ENCODE measurements at places on chromosomes 2 and 18.
A peak's percentile ranks its signal among the peaks of the same experiment; 100 is the strongest.

- no peak for DNase-seq
These were observed 88.9 kb upstream of the THOC1 start for GRCh38 chr18:356778-357177.

GRCh38 chr2:172561270-172561669, 5.4 kb downstream of the PDK1 start:
- no peak for DNase-seq

DNA sequence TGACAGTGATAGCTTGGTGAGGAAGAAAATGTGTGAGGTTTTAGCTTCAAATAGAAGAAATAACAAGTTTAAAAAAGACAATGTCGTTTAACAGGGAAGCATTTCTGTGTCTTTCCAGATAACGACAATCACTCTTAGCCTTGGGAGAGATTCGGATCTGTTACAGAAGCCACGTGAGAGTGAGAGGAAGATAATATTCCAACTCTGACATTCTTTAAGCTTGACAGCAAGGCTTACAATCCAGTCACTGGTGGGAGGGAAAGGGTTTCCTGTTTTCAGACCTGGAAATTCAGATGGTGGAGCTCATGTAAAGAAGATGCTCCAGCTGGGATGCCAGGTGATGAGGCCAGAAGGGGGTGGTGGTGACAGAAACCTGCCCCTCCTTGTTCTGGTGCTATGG, 30.8 kb downstream of the FBXO48 start:
- DNase-seq = no peak

DNA sequence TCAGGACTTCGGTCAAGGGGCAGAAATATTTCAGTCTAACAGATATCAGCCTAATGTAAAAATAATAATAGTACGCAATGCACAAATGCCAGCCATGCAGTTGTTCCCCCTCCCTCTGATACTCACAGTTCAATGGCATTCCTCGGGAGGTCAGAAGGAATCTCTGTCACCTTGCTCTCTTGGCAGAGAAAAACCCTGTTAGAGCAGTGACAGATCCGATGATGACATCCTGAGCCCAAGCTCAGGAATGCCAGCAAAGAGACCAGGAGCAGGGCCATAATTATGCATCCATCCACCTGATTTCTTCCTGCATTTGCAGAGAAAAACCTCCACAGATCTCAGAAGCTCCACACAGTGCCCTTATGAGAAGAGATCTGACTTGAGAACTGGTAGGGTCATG, at the start of gene FSHR:
TSS of gene FSHR (minus strand) at position 376 of the 400 bp plus-strand sequence. CDS start at position 278, 98 bp downstream.
- DNase-seq = no peak

GRCh38 chr2:71043531-71044407, 24.7 kb upstream of the NAGK start:
- no peak for DNase-seq

- DNase-seq = no peak
These were observed 91.5 kb upstream of the TWSG1 start for GRCh38 chr18:9243029-9243428.

- peak; percentile 74 for DNase-seq
These were observed 42.2 kb downstream of the KIDINS220 start for GRCh38 chr2:8794923-8795825.

DNA sequence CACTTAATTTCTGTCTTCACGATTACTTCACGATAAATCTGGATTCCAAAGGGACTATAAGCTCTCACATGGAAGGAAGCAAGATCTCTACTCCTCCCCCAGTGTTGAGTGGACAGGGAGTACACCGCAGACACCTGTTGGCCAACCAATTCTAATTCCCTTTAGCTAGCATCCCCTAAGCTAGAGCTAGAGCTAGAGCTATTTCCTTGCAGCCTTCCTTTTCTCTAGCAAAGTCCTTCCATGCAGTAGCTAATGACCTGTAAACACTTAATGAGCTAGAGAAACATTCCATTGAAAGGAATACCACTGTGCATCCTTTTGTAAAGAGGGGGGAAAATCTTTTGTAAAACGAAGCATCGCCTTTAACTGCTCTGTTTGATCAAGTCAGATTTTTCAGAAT, 56.5 kb downstream of the BCL11A start:
- DNase-seq = no peak

GRCh38 chr2:168723275-168723899, 79.0 kb upstream of the NOSTRIN start:
- DNase-seq = no peak

- DNase-seq = no peak
These were observed 10.3 kb upstream of the SCG2 start for GRCh38 chr2:223612501-223612900.

DNA sequence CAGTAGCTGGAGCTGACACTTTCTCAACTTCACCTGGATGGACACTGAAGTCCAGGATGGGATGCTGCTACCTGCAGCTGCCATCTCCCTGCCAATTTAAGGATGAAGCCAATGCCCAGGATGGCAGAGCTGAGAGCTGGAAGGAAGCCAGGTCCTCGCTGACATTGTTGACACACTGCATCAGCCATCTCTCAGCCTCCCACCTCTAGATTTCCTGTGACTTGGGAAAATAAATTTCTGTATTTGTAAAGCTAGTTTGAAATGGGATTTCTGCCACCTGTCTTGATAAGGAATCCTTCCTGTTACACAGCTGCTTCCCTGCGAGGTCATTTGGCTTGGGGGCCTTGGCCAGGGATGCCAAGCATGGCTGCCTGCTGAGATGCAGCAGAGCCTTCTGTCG, 43.5 kb downstream of the KCTD1 start:
- DNase-seq = no peak

DNA sequence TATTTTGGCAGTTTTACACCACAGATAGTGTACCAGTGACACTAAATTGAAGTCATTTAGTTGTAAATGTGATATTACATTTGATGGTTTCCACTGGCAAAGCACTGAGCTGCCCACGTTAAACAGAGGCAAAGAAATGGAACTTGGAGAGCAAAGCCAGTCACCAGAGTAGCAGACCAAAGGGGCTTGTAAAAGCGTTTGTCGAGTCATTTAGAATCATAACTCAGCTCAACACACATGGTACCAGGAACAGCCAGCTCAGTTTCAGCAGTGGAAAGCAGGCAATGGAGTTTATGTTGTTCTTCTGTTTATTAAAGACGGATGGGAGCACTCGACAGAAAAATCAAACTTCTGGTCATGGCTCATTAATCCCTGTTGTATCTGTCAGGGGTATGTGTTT, 91.2 kb downstream of the POU3F3 start:
- no peak for DNase-seq

GRCh38 chr2:1716441-1716840, 27.9 kb downstream of the PXDN start:
- DNase-seq = no peak

GRCh38 chr2:17814601-17815000, 1.7 kb upstream of the MSGN1 start:
- no peak for DNase-seq

- no peak for DNase-seq
These were observed 5.9 kb downstream of the GEN1 start for GRCh38 chr2:17759805-17760204.

DNA sequence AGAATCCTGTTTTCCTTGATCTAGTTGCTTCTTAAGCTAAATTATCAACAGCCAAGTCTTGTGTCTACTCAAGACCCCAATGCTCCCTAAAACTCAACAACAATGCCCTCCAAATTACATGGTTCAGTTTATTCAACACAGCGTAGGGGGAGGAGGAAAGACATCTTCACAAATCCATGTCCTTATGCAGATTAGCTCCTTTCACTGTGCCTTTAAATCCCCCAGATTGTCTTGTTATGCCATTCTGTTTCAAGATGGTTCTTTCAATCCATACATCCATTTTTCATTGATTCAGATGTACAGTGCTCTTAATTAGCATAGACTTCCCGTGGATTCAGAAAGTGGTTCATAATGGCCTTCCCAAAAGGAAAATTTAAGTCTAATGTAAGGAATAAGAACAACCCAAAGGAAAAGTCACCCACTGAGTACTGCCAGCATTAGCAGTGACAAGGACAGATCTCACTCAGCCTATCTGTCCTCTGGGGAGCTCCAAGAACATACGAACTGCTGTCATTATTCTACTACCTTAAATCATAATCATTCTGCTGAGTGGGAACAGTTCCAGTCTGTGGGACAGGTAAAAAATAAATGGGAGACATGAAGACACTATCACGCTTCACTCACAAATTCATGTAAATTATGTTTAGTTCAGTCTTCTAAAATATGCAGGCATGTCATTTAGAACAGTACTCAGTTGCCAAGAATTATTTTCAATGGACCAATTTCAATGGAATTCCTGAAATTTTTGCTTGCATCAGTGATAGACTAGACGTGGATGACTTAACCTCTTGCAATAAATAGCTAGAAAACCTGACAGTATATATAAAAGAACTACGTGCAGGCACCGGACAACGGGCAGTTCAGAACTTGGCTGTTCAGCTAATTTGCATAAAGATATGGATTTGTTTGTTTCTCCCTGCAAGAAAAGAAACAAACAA, 58.9 kb upstream of the RNU4ATAC start:
- DNase-seq = peak; percentile 43

DNA sequence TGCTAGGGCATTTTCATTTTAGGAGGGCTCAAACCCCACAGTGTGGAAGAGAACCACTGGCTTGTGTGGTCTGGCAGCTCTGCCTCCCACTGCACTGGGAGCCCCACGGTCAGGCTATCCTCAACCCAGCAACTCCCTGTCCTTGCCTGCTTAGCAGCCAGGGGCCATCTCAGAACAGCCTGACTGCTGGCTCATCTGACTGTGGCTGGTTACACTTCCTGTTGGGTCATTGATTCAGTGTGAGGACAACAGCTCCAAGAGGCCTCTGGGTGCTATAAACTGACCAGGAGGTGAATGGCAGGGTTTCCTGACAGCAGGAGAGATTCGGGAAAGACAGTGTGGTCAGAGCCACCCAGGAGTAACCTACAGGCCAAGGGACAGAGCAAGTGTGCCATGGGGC, 40.1 kb downstream of the AMER3 start:
- DNase-seq = no peak

GRCh38 chr2:160097326-160097725, 34.9 kb upstream of the PLA2R1 start:
- no peak for DNase-seq

- DNase-seq = no peak
These were observed 275.9 kb downstream of the RBM43 start for GRCh38 chr2:150985741-150986140.

GRCh38 chr2:216842636-216843035, 17.2 kb downstream of the TNP1 start:
- no peak for DNase-seq

- DNase-seq = no peak
These were observed 237.4 kb upstream of the ACVR2A start for GRCh38 chr2:147607379-147607778.

- no peak for DNase-seq
These were observed 92.4 kb downstream of the NCK2 start for GRCh38 chr2:105836840-105837692.

- no peak for DNase-seq
These were observed 14.4 kb downstream of the FBXO41 start for GRCh38 chr2:73269686-73270465.

GRCh38 chr2:174473796-174474195, 13.0 kb downstream of the GPR155 start:
- peak; percentile 33 for DNase-seq

DNA sequence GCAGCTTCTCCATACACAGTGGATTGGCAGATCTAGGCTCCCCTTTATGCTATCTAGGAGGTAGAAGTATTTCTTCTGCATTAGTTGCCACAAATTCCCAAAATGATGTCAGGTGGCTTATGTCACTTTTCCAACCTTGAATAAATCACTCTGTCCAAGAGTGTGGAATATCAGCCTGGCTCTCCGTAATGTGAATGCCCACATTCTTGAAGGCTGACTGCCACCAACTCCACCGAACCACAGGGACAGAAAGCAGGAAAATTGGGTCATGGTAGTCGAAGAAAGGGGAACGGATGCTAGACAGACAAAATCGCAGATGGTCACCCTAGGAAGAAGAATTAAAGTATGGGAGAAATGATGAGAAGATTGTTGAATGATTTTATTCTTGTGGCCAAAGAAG, 624.9 kb upstream of the CDH2 start:
- DNase-seq = no peak

GRCh38 chr2:231615058-231615671, 22.5 kb downstream of the TEX44 start:
- DNase-seq = no peak

DNA sequence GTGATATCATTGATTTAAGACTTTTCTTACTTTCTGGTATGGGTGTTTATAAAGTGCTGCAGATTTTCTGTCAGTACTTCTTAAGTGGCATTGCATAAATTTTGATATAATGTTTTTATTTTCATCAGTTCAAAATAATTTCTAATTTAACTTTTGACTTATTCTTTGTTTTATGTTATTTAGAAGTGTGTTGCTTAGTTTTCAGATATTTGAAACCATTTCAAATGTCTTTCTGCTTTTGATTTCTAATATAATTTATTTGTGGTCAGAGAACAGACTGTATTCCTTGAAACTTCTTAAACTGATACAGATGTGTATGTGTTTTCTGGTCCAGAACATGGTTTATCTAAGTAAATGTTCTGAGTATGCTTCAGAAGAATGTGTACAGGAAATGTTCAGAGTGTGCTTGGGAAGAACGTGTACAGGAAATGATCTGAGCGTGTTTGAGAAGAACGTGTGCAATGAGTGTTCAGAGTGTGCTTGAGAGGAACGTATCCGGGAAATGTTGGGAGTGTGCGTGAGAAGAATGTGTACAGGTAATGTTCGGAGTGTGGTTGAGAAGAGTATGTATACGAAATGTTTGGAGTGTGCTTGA, 265.7 kb upstream of the HS6ST1 start:
- peak; percentile 58 for DNase-seq

DNA sequence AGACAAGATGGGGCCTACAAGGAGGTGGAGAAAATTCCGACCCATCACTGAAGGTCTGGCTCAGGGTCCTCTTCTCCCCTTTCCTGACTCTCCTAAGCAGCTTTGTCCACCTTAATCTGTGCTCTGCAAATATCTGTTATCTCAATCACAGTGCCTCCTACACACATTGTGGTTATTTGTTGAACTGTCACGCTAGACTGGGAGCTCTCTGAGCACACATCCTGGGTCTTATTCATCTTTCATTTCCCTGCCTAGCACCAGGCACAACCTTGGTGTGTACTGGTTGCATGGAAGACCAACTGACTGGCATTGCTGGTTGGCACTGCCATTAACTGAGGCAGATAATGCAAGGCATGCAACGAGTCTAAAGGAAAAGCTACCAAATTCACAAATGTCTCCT, 122.9 kb upstream of the ST6GAL2 start:
- no peak for DNase-seq

DNA sequence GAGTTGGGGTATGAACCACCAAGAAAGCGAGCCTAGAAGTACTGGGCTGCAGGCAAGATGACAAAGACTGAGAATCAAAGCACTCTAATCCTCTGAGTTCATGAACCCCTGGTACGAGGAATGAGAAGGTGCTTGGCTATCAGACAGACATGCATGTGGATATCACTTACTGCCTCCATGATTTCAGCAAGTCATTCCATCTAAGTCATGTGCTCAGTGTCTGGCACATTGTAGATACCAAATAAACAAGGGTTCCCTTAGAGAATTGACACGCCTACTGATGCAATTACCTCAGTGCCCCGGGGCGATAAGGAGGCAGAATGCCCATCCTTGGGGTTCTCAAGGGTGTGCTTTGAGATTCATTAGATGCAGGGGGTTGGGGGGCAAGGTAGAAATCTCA, 125.6 kb upstream of the PKDCC start:
- peak; percentile 20 for DNase-seq

Measured in HFFc6 (cell line).